A673 (cell line): ENCODE measurements at places on chromosomes 11 and 22. TPM values are rescaled to one million over a fixed set of nuclear protein-coding genes. Genes with fewer than 3 reads are reported as not detected.
A peak's percentile ranks its signal among the peaks of the same experiment; 100 is the strongest.

Gene FAM180B
- total RNA-seq: 0.28 and 0.62 TPM in 2 replicates

Gene RIMBP3B
- total RNA-seq: 0.87 and 1.0 TPM in 2 replicates

Gene OR5B21
- total RNA-seq: not detected in 2 replicates

Gene OR11H1
- total RNA-seq: not detected in 2 replicates

Gene FGF19
- 0.69 TPM in 1 of 2 replicates, not detected in the other for total RNA-seq

Gene MS4A7
- not detected in 2 replicates for total RNA-seq

Gene CEND1
- total RNA-seq: 0.24 and 0.52 TPM in 2 replicates

Gene AP5B1
- total RNA-seq: 22.5 and 22.8 TPM in 2 replicates

Gene CPT1B
- 19.2 and 28.3 TPM in 2 replicates for total RNA-seq

DNA sequence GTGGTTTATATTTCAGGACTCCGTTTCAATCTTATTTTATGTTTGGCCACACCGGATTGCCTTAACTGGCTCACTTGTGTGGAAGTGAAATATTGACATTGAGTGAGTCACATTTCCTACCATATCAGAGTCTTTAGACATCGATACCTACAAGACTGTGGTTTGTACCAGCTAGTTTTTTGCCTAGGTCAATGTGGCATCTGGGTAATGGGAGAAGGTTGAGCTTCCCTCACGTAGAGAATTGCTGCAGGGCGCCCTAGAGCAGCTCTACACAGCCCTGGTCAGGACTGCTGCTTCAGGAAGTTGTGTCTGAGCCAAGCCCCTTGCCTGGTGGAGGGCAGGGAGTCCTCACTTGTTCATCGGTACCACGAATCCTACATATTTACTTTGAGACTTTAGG is 1.6 kb downstream of the GRAMD1B start:
- DNase-seq: no peak
- H3K4me3 ChIP-seq: peak overlapping the region; percentile 77
- H3K27me3 ChIP-seq: no peaks in the 10 kb centered on the region
- no peak overlapping the region for H3K27ac ChIP-seq
- no peaks in the 10 kb centered on the region for H3K36me3 ChIP-seq

- H3K27me3 ChIP-seq: no peaks in the 10 kb centered on the region
- DNase-seq: peak; percentile 66
- peaks cover 5% of the 10 kb centered on the region for H3K4me1 ChIP-seq
- peak overlapping the region; percentile 93 for H3K27ac ChIP-seq
Measured at GRCh38 chr22:17159504-17159951, 451 bp upstream of the HDHD5 start.

DNA sequence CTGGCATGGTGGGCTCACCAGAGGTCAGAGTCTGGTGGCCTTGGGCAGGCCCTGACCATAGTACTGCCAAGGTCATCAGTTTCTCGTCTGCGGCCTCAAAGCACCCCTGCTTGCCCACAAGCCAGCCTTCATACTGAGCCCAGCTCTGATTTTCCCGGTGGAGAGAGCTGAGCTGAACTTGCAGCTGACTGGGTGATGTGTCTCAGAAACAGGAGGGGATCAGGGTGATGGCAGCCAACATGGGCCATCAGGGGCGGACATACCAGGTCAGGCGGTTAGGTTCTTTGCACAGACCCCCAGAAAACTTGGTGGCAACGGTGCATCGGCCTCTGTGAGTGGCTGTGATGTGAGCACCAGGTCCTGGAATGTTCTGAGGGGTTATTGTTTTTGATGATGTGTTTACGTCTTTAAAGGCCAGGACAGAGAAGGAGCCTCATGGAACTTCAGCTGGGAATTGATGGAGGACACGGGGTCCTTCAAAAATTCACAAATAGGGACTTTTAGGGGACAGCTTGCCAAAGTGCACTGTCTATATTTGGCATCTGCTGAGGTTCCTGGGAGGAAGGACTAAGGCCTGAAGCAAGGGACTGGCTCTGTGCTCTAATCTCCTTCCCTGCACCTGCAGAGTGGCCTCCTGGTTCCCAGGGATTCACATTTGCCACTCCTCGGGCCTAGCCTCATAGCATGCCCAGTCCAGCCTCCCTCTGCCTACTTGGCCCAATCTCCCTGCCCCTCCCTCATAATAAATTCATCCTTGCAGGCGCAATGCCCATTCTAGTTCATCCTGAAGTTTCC is 131.2 kb downstream of the OSBP2 start:
- no peaks in the 10 kb centered on the region for H3K4me1 ChIP-seq
- DNase-seq: no peak
- no peak overlapping the region for H3K27ac ChIP-seq
- H3K36me3 ChIP-seq: no peaks in the 10 kb centered on the region
- peaks cover 40% of the 10 kb centered on the region for H3K27me3 ChIP-seq

- H3K4me1 ChIP-seq: peaks cover 6% of the 10 kb centered on the region
- no peaks in the 10 kb centered on the region for H3K27me3 ChIP-seq
- H3K36me3 ChIP-seq: no peaks in the 10 kb centered on the region
- no peak overlapping the region for H3K27ac ChIP-seq
- no peak overlapping the region for H3K4me3 ChIP-seq
Measured at GRCh38 chr11:69537855-69538640, 56.6 kb downstream of the LINC01488 start.

DNA sequence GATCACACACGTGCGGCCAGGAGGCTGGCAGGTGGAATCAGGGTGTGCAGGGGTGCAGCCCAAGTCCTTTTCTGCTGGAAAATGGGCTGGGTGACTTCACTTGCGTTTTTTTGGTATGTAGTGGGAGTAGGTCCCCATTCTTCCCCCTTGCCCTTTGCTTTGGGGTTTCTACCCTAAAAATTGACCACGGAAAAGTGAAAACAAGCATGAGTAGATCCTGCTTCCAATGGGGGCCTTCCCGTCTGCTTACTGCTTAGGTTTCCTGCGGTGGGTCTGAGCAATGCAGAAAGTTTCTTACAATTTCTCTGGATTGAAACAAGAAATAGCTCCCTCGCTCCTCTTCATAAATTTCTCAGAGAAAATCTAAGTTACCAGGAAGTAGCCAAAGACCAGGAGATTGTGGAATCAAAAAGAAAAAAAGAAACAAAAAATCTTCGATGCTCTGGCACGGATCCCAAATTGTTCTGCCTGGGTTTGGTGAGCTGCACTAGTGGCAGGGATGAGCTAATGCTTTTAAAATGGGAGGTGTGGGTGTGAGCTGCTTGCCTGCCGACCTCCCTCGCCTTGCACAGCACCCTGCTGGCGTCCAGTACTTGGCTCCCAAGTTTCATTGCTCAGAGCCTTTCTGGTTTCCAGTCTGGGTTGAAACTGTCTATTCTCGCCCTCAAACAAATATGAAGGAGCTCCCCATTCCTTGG is 2.4 kb downstream of the TIMP3 start:
- H3K36me3 ChIP-seq: no peaks in the 10 kb centered on the region
- H3K4me3 ChIP-seq: no peak overlapping the region
- no peak for DNase-seq
- H3K27me3 ChIP-seq: peaks cover 60% of the 10 kb centered on the region
- no peak overlapping the region for H3K27ac ChIP-seq

DNA sequence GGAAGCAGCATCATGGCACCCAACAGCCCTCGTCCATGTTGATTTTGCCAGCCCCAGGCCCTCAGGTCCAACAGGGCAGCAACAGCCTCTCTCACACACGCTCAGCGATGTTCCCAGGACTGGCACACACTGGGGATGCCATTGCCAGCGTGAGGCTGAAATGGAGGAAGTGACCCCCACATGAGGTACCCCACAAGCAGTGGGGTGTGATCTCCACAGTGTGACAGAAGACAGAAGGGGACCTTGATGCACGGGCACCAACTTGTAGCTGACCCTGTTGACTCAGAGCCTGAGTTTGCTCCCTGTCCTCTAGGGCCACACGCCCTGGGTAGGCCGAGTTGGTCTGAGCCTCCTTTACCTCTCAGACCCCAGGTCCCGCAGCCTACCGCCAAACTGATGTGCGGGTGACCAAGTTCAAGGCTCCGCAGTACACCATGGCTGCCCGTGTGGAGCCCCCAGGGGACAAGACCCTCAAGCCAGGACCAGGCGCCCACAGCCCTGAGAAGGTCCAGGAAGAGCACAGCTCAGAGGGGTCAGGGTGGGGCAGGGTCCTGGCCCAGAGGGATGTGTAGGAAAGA is 6.2 kb downstream of the SCGB1C1 start:
- no peaks in the 10 kb centered on the region for H3K27me3 ChIP-seq
- DNase-seq: no peak
- H3K36me3 ChIP-seq: no peaks in the 10 kb centered on the region
- no peak overlapping the region for H3K4me3 ChIP-seq
- H3K4me1 ChIP-seq: no peaks in the 10 kb centered on the region

DNA sequence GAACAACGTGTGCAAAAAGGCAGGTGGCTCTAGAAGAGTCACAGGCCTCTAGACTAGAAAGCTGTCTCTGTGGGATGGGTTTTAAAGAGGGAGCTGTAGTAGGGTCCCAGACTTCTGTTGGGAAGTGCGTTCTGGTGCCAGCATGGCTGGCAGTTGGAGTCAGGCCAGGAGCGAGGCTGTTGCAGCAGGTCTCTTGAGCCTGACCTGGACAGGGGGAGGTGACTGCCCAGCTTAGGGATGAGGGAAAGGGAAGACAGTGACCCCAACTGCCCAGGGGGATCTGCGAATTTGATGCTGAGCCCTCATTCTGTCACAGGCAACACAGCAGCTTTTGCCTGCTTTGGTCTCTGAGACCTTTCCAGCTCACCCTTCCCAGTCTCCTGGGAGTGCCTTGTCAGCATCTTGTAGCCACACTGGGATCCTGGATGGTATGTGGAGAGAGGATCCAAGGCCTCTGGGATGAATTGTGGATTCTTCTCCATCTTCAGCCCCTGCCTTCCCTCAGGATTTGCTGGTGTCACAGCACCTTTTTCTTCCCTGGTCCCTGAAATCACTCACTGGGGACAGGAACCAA is 3.4 kb downstream of the TSKU start:
- no peaks in the 10 kb centered on the region for H3K27me3 ChIP-seq
- peaks cover 27% of the 10 kb centered on the region for H3K4me1 ChIP-seq
- no peak overlapping the region for H3K4me3 ChIP-seq
- no peak for DNase-seq

- H3K27me3 ChIP-seq: no peaks in the 10 kb centered on the region
- no peak overlapping the region for H3K27ac ChIP-seq
- no peaks in the 10 kb centered on the region for H3K36me3 ChIP-seq
- no peak for DNase-seq
- H3K4me3 ChIP-seq: no peak overlapping the region
Measured at GRCh38 chr11:90428836-90429235, 206.0 kb upstream of the CHORDC1 start.

DNA sequence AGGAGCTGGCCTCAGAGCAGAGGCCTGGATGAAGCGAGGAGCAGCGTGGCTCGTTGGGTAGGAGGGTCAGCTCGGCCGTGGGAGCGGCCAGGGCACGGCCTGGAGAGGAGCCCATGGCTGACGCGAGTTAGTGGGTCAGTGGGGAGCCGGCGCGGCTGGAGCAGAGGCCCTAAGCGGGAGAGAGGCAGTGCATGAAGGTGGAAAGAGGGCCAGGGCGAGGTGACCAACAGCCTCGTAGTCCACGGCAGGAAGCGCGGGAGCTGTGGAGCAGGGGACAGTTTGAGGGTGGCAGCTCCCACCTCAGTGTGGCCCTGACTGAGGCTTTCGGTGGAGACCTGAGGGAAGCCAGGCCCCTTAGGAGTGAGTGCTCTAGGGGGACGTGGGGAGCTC is 24.1 kb downstream of the DCPS start:
- H3K4me3 ChIP-seq: no peak overlapping the region
- no peaks in the 10 kb centered on the region for H3K4me1 ChIP-seq
- no peaks in the 10 kb centered on the region for H3K27me3 ChIP-seq
- DNase-seq: no peak
- no peak overlapping the region for H3K27ac ChIP-seq
- no peaks in the 10 kb centered on the region for H3K36me3 ChIP-seq

GRCh38 chr11:83175815-83176214 is 17.7 kb upstream of the ANKRD42 start:
- peaks cover 97% of the 10 kb centered on the region for H3K36me3 ChIP-seq
- H3K27ac ChIP-seq: no peak overlapping the region
- no peaks in the 10 kb centered on the region for H3K27me3 ChIP-seq

- no peaks in the 10 kb centered on the region for H3K27me3 ChIP-seq
- no peak for DNase-seq
- no peak overlapping the region for H3K4me3 ChIP-seq
- H3K27ac ChIP-seq: no peak overlapping the region
- H3K4me1 ChIP-seq: peaks cover 4% of the 10 kb centered on the region
Measured at GRCh38 chr11:7683571-7683970, 10.3 kb upstream of the CYB5R2 start.

- DNase-seq: no peak
- H3K36me3 ChIP-seq: no peaks in the 10 kb centered on the region
- H3K4me1 ChIP-seq: no peaks in the 10 kb centered on the region
- H3K4me3 ChIP-seq: no peak overlapping the region
- peaks cover 10% of the 10 kb centered on the region for H3K27me3 ChIP-seq
- no peak overlapping the region for H3K27ac ChIP-seq
Measured at GRCh38 chr11:116168459-116168787, 604.4 kb downstream of the BUD13 start.

DNA sequence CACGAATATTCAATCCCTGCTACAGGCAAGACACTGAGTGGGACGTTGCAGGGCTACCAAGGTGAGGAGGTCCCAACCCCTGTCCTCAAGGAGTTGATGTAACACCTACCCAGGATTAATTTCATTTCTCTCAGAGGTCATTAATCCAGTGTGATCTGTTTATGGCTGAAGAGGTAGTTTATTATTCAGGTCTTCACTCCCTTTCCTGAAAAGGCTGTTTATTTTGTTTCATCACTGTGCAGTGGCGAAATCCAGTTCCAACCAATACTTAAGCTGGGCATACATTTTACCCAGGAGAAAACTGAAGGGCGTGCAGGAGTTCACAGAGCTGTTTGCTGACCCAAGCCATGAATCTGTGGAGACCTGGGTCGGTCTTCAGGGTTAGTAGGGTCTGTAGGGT is 2.7 kb upstream of the PTPRJ start:
- H3K4me1 ChIP-seq: peaks cover 7% of the 10 kb centered on the region
- H3K27me3 ChIP-seq: no peaks in the 10 kb centered on the region
- H3K27ac ChIP-seq: no peak overlapping the region

DNA sequence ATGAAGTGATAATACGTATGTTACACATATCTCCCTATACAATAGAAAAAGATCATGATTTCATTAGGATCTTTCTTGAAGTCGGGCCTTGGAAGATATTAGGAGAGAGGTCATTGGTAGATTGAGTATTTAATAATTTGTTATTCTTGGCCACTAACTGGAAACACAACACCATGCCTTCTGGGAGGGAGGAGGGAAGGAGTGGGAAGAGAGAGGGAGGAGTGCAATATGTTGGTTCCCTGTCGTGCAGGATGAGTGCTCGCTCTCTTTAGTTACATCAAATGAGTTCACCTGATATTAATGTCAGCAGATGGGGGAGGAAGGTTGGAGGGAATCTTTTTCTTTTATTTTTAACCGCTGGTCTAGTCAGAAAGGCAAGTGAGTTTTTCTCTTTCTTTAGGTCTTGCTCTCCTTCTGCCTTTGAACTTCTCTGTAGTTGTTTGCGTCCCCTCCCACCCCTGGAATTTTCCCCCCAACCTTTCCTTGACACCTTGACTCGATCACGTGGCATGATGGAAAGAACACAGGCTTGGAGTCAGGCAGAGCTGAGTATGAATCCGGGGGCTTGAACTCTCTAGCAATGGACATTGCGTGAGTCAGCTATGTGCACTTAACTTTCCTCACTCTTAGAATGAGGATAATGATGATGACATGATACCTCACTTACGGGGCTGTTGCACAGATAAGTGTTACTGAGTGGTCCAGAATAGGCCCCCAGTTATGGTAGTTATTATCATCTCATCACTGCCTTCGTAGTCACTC is 6.2 kb downstream of the ADAMTS15 start:
- no peaks in the 10 kb centered on the region for H3K4me1 ChIP-seq
- H3K27ac ChIP-seq: no peak overlapping the region
- peaks cover 12% of the 10 kb centered on the region for H3K27me3 ChIP-seq
- no peaks in the 10 kb centered on the region for H3K36me3 ChIP-seq
